ENCODE measurements at places on chromosomes 3 and 15. TPM values are rescaled to one million over a fixed set of nuclear protein-coding genes. Genes with fewer than 3 reads are reported as not detected.

- no peak for DNase-seq
Measured at GRCh38 chr15:73323956-73324355, 44.8 kb downstream of the HCN4 start.

Gene SLC22A13
- 0.47 TPM for total RNA-seq

- DNase-seq = no peak
Measured at GRCh38 chr3:76776927-76777326, 263.0 kb upstream of the ROBO2 start.

Gene NUP210
- total RNA-seq = 74.9 TPM

DNA sequence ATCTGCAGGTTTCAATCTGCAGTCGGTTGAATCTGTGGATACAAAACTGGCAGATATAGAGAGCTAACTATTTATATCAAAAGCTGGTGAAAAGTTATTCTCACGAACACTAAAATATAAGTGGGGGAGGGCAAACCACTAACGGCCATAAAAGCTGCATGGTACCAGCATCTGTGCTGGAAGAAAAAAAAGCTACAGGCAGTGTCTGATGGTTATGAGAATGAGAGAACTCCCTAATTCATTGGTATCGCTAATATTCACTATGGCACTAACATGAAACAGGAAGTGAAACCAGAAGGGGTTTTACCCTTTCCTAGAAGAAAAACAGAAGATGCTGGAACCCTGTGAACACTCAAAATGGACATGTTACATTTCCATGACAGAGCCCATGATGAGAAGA lies 15.9 kb downstream of the CEP70 start:
- no peak for DNase-seq

Gene CCR9
- not detected for total RNA-seq

DNA sequence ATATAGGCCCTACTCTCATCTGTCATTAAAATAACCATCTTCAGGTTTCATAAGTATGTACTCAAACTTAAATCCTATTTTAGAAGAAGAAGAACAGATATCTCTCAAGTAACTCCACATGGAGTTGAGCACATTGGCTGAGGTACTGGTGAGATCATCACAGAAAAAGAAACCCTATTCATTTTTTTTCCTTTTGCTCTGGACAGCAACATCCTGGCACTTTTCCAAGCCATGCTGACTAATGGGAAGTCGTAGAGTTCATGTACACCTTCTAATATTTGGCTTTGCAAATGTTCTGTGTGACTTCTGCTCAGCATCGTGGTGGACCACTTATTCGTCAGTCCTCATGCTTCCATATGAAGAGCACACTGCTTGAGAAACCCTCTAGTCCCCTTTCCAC lies 336.0 kb upstream of the KCNH8 start:
- no peak for DNase-seq

Gene TARS3
- total RNA-seq = 11.1 TPM

GRCh38 chr15:74725845-74726773 lies 781 bp upstream of the CYP1A1 start:
- no peak for DNase-seq

DNA sequence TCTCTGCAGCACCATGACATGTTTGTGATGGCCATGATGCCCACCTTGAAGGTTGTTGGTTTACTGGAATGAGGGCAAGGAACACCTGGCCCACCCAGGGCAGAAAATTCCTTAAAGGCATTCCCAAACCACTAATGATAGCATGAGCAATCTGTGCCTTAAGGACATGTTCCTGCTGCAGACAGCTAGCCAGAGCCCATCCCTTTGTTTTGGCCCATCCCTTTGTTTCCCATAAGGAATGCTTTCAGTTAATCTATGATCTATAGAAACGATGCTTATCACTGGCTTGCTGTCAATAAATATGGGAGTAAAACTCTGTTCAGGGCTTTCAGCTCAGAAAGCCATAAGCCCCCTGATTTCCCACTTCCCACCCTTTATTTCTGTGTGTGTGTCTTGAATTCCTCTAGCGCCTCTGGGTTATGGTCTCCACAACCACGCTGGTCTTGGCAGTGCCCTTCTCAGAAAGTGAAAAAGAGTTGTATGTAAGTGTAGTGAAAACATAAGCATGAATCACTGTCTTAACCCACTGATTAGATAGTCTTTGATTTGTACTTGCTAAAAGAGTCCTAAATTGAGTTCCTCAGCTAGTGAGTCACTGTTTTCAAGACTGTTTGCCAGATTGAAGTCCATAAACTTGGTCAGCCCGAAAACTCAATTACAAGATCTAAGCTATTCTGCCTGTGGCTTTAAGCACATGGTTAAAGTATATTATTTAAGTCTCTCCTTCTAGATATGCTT lies 19.0 kb upstream of the CCR2 start:
- DNase-seq = no peak

Gene SPTBN5
- total RNA-seq = 0.96 TPM

GRCh38 chr3:130843441-130843840 lies 50.4 kb upstream of the ATP2C1 start:
- DNase-seq = no peak

Gene GATM
- 3.1 TPM for total RNA-seq

Gene NME9
- 0.79 TPM for total RNA-seq

Gene GATA2
- total RNA-seq = 18.6 TPM

DNA sequence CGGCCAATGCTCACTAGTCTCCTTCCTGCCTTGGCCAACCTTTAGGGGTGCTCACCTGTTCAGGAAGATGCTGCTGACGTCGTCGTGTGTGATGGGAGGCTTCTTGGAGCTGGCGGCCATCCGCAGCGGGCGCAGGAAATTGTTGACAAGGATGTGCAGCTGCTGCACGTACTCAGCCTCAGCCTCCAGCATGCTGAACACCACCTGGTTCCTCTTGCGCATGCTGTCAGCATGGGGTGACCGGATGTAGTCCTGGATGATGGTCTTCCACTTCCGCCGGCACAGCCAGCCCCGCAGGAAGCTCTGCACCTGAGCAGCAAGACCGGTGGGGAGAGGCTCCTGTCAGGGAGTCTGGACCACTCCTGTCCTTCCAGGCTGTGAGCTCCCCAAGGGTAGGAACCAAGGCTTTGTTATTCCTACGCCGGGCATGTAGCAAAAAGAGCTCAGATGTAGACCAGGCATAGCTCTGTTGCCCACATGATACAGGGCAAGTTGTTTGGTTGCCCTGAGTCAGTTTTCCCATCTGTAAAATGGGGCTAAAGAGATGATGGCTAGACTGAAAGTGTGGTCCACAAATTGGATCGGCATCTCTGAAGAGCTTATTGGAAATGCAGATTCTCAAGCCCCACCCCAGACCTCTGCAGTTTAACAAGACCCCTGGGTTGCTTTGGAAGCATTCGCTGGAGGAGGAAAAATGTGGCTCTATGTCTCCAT lies 43.7 kb downstream of the RASGRF1 start:
- no peak for DNase-seq

Gene AGBL1
- total RNA-seq = not detected

GRCh38 chr3:35708394-35709271 lies 69.3 kb downstream of the ARPP21 start:
- DNase-seq = no peak

- DNase-seq = no peak
Measured at GRCh38 chr3:7700539-7700938, 801.1 kb upstream of the LMCD1 start.

- no peak for DNase-seq
Measured at GRCh38 chr3:5188419-5189221, 1.1 kb downstream of the EDEM1 start.

GRCh38 chr15:74312445-74313007 lies 54.9 kb downstream of the CYP11A1 start:
- no peak for DNase-seq

- no peak for DNase-seq
Measured at GRCh38 chr3:115784739-115785536, 161.6 kb downstream of the GAP43 start.

DNA sequence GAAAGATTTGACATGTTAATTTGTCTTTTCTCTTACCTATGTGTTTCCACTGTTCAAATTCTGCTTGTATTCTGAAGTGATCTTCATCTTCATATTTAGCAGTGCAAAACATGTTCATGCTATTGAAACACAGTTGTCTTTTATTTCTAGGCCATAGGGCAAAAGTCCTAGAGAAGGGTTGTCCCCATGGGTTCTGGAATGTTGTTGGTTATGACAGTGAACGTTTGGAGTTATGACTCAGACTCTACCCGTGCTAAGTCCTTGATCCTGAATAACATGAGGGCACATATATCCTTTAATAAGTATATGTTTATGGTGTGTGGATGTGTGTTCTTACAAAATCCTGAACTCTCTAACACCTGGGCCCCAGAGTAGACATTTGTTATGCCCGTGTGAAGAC lies 23.0 kb upstream of the ARPP21 start:
- no peak for DNase-seq

GRCh38 chr3:172106989-172107388 lies 67.6 kb downstream of the FNDC3B start:
- DNase-seq = no peak
